Activated effector memory CD4-positive, alpha-beta T cell treated with Interleukin-2 at 50 U/mL for 16 hours (primary cell): ENCODE measurements at places on chromosomes 3 and 15.

GRCh38 chr3:312160-312733, 115.7 kb downstream of the CHL1 start:
- DNase-seq: no peak

GRCh38 chr3:184173374-184173722, 1.3 kb upstream of the AP2M1 start:
- DNase-seq: no peak

GRCh38 chr3:59247402-59247841, 197.6 kb upstream of the CFAP20DC start:
- DNase-seq: no peak

GRCh38 chr15:78048628-78048920, 28.9 kb downstream of the TBC1D2B start:
- no peak for DNase-seq

GRCh38 chr15:92077353-92078085, 224.0 kb downstream of the SLCO3A1 start:
- peak; percentile 43 for DNase-seq

- DNase-seq: no peak
Measured at GRCh38 chr15:65355173-65355987, 22.4 kb downstream of the IGDCC3 start.

- no peak for DNase-seq
Measured at GRCh38 chr3:69182588-69183316, 60.4 kb upstream of the LMOD3 start.

DNA sequence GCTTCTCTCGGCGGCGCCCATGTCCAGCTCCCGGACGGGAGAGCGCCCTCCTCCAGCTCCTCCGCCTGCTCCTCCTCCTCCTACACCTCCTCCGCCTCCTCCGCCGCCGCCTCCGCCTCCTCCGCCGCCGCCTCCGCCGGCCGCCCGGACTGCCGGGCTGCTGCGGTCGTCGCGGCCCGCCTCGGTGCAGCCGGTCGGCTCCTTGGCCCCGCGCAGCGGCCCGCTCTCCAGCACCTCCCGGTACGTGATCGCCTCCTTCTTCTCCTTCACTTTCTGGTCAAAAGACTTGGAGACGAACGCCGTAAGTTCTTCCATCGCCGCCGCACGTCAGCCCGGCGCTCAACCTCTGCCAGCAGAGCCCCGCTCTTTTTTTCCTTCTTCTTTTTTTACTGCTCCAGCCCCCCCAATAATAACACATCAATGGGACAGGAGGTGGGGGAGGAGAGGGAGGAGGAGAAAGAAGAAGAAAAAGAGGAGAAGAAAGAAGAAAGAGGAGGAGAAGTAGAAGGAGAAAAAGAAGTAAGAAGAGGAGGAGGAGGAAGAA, 438 bp downstream of the SHOX2 start:
- no peak for DNase-seq

GRCh38 chr3:7964899-7965298, 536.7 kb upstream of the LMCD1 start:
- no peak for DNase-seq

DNA sequence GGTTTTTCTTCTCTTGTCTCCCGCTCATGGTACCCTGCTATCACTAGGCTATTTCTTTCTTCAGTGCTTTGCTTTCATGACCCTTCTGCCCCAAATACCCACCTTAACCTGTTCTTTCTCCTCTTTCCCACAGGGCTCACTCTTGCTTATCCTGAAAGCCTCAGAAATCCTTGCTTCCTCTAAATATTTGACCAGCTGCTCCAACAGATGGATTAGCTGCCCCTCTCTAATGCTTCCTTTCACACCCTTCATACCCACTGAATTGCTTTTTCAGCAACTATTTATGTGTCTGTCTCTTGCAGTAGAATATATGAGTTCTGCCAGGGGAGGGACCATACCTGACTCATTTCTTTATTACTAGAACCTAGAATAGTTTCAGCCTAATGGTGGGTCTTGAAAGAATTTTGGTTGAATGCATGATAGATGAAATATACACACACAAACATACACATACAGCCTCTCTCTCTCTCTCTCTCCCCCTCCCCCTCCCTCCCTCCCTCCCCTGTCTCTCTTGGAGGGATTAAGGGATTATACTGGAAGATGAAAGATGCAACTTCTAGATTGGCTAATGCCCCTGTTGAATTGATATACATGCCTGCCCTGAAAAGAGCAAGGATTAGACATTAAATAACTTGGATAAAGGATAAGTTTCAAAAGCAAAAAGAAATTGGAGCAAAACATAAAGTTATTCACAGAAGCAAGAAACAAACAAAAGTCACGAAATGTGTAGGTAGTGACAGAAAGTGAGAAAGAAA, 95.0 kb upstream of the GADL1 start:
- no peak for DNase-seq

- no peak for DNase-seq
Measured at GRCh38 chr15:40846841-40847222, 3.0 kb downstream of the SPINT1 start.

GRCh38 chr3:48411606-48412374, 18.1 kb downstream of the PLXNB1 start:
- no peak for DNase-seq

DNA sequence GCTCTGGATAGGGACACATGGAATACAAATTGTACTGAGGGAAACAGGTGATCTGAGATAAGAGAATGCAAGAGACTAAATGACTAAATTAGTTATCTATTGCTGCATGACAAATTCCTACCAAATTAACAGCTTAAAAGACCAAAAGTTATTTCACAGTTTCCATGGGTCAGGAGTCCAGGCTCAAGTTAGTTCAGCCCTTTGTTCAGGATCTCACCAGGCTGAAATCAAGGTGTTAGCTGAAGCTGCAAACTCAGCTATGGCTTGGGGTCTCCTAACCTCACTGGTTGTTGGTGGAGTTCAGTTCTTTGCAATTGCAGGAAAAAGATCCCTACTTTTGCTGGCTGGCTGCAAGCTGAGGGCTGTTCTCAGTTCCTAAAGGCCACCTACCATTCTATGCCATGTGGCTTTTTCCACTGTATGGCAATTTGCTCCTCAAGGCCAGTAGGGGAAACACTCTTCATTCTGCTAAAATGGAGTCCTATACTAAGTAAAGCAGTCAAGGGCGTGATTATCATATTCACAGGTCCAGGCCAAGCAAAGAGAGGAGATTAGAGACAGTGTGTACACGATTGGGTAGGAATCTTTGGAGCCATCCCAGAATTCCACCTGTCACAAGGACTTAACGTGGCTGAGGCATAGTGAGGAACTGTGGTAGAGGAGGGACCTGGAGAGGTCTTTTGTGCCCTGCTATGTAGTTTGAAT, 53.7 kb downstream of the THRB start:
- DNase-seq: no peak

- DNase-seq: no peak
Measured at GRCh38 chr3:65713016-65713415, 325.7 kb downstream of the MAGI1 start.

DNA sequence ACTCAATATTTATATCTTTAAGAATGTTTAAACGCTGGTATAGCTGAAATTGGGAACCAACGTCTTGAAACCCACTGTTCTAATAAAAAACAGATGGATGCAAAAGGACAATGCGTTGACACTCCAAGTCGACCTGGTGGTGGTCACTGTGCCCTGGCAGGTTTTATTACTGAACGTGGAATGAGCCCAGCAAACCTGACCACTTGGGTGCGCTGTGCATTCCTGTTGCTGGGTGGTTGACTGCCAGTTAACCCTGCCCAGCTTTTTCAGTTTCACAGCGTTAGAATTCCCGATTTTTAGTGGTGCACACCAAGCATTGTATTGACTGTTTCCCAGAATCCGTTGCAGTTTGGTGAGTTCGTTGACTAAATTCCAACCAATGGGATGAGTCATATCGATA, 384.4 kb downstream of the OCA2 start:
- DNase-seq: no peak

GRCh38 chr3:122943828-122944190, 83.8 kb downstream of the SEMA5B start:
- DNase-seq: no peak

DNA sequence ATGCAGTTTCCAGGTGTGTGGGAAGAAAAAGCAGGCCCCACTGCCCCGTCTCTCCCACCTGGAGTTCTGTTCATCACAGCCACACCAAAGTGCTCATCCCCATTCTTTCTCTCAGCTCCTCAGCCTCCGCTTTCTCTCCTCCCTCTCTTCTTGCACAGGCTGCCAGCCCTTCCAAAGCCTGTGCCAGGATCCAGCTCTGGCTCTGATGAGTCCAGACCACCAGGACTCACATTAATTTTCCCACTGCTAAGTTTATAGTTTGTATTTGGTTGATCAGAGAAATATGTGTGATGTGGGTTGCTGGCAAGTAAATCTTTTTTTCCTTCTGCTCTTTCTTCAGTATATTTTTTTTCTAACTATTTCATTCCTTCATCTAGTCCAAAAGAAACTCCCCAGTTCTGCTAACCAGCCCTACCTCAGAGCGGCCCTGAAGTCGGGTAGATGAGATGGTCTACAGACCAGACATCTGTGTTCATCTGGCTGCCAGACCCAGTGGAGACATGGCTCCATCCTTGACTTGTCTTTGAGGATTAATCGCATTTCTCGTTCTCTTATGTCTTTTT, 49.8 kb downstream of the BOC start:
- DNase-seq: no peak

DNA sequence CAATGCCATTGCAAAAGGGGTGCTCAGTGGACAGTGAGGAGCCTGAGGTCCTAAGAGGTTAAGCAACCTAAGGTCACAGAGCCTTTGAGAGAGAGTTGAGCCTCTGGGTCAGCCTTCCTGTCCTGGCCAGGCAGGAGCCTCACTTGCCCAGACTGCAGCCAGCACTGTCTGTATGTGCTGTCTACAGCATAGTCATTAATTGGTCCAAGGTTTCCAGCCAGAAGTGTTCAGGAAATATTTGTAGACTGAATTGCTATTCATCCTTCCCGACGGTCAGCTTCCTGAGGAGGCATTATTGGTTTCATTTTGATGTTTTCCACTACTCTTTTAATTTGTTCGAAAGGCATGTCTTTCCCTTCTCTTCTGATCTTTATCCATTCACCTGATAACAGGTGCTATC, 8.1 kb downstream of the SEC13 start:
- no peak for DNase-seq

DNA sequence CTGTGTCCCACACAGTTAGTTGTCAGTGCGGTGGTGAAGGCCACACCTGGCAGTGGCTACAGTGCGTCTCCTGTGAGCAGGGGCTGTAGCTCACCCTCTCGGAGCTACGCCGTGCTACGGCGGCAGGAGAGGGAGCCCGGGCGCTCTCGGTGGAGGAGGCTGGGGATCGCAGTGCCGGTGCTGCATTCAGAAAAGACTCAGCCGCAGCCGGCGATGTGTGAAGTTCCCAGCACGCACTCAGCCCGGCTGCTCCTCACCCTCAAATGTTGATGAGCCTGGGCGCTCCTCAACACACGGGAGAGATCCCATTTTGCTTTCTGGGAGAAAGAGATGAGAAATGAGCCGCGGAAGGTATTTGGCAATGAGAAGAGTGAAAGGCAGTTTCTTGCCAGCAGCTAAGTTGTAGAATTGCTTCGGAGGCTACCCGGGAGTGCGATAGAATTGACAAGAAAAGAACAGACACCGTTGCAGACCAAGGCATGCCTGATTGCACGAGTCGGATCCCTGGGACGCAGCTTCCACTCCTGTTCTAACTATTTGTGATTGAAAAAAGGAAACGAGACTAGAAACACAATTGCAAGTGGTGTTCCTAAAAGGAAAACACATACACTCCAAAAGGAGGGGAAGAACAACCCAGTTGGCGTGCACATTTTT, at the start of gene UNC13C:
Gene UNC13C, plus strand, starts transcription at position 189 of the 654 bp plus-strand sequence. CDS start 34,463 bp downstream, outside the sequence.
- no peak for DNase-seq

GRCh38 chr3:87848003-87848402, 210.8 kb downstream of the CGGBP1 start:
- DNase-seq: no peak

DNA sequence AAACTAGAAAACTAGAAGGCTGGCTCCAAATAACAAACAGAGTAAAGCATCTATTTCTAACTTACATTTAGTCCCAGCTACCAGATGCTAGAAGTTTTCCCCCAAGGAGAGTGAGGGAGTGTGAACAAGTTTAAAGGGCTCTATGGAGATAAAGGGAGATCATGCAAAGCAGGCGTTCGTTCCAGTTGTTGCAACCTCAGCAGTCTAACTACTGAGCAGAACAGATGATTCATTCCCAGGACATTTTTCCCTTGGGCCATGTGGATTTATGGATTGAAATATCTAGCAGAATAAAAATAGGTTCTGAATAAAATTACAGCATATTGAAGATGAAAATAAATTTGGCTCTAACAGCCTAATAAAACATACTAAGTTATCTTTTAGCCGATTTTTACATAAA, 154.8 kb upstream of the TTC14 start:
- no peak for DNase-seq

DNA sequence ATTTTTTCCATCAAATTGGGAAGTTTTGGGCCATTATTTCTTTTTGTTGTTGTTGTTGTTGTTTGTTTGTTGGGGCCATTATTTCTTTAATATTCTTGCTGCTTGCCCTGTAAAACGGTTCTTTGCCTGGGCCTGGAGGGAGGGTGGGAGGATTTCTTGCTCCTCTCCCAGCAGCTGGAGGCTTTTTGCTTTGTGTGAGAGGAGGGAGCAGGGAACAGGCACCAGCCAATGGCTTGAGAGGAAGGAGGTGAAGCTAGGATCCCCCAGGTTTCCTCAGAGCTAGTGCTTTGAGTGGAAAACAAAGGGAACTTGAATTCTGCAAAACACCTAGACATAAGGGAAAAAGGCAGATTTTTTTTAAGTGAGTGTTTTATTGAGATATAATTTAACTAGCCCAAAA, 61.2 kb upstream of the DNAJC19 start:
- no peak for DNase-seq

GRCh38 chr3:128267541-128267940, 114.3 kb downstream of the EEFSEC start:
- no peak for DNase-seq

GRCh38 chr3:184305577-184305976, 6.5 kb downstream of the PSMD2 start:
- DNase-seq: no peak

- DNase-seq: peak; percentile 83
Measured at GRCh38 chr15:42490671-42491538, at the start of gene ZNF106. ZNF106 (minus strand) TSS chr15:42491141; CDS start chr15:42472289, 18,852 bp downstream.

GRCh38 chr3:155957412-155957880, 87.0 kb downstream of the GMPS start:
- no peak for DNase-seq

GRCh38 chr3:146803745-146804144, 198.6 kb upstream of the PLSCR5 start:
- no peak for DNase-seq

DNA sequence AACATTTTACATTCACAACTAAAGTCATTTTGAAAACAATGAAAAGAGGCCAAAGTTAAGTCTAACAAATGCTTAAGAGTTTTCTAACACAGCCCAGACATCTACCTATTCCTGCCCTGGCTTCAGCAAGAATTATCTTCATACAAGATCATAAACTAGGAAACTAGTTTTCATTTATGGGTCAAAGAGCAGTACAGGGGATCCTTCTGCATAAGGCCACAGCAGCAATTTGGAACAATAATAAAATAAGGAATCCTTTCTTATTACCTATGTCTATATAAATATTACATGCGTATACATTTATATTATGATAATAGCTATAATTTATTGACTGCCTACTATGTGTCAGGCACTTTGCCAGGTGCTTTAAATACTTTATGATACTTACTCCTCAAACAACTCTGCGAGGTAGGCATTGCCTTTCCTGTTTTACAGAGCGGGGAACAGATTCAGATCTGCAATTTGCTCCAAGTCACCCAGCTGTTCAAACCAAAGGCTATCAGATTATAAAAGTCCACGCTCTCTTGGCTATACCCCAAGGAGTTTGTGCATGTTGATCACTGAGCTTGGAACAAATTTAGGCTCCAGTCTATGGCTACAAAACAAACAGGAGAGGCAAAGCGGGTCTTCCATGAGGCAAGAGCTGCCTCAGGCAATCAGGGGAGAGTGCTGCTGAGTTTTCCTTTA, 196.4 kb downstream of the RORA start:
- DNase-seq: no peak
